Posterior cingulate gyrus (tissue), 11 donors: ENCODE measurements at places on chromosomes 11 and 22.

- no peak for DNase-seq
Observed at GRCh38 chr11:10377183-10377582, 72.3 kb downstream of the ADM start.

DNA sequence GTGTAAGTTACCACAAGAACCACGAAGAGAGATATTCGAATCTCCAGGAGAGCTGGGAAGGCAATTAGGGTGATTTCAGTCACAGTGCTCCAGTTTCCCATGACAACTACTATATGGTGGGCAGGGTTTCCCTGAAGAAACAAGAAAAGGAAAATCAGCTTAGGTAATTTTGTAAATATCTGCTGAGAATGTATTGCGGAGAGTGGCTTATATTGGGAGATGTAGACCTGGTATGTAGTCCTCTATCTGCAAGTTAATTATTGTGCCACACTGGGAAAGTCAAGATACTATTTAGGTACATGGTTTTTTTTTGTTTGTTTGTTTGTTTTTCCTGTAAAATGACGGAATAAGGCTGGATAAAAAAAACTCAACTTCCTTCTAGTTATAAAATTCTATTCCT is at the start of gene OR6M1:
TSS of gene OR6M1 (minus strand) at position 101 of the 400 bp plus-strand sequence. CDS start at position 101, 0 bp downstream.
- no peak for DNase-seq

- DNase-seq = no peak
Observed at GRCh38 chr11:33434294-33434693, 177.1 kb downstream of the HIPK3 start.

- DNase-seq = peak; percentile 89
Observed at GRCh38 chr11:86627776-86628455, 44.5 kb downstream of the ME3 start.

DNA sequence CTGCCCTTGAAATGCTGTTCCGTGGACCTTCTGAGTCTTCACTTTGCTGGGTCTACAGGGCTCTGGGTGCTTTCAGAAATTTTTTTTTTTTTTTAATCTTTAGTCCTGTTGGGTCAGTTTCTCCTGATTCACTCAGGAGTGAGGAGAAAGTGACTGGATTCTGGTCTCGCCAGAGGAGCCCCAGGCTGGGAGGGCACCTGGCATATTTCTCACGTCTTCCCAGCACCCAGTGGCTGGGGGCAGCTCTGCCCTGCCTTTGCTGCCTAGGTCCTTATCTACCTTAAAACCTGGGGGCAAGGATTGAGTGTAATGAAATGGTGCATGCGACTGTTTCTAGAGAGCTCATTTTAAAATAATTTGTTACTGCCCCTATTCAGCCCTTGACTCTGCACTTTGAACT is 23.3 kb downstream of the SAMM50 start:
- peak; percentile 34 for DNase-seq

DNA sequence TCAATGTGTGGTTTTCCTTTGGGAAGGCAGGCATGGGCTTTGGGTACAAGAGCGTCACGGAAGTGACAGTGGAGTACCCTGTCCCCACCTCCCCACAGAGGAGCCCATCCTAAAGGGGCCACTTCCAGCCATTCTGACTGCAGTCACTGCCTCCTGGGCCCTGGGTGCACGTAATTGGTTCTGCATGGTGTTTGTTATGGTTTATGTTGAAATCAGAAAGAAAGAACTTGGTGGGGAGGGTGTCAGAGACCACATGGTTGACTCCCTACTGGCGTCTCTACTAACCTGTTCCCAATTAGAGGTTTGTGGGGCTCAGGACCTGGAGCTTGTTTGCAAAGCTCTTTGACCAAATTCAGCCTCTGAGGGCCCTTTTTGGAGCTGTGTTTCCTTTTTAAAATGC is 40.8 kb downstream of the RIBC2 start:
- no peak for DNase-seq

DNA sequence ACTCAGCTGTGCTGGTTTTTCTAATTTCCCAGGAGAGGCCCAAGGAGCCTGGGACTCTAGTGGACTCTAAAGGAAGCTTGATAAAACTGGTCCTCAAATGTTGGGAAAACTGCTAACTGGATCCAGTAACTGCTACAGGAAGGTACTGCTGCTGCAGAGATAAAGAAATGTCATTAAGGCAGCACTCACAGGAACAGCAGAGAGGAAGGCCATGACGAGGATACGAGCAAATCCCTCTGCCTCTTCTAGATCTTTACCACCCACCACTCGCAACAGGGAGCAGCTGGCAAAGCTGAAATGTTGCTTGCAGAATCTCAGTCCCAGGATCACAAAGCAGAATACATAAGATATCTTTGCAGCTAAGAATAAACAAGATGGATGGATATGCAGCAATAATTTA is 23.5 kb downstream of the TTC28 start:
- DNase-seq = no peak

DNA sequence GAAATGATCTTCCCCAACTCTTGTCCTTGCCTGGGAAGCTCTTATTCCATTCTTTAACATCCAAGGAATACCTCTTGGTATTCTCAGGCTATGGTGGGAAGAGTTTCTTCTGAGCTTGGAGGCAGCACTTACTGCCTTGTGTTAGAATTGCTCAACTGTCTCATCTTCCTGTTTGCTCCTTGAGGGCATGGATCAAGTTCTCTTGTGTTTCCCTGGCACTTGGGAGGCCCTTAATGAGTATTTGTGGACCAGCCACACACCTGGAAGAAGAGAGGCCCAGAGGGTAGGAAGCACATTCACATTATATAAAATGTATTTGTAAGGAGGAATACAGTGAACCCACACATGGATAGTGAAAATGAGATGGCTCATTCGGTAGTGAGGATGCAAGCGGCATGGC is 3.4 kb upstream of the SORL1-AS1 start:
- DNase-seq = no peak

DNA sequence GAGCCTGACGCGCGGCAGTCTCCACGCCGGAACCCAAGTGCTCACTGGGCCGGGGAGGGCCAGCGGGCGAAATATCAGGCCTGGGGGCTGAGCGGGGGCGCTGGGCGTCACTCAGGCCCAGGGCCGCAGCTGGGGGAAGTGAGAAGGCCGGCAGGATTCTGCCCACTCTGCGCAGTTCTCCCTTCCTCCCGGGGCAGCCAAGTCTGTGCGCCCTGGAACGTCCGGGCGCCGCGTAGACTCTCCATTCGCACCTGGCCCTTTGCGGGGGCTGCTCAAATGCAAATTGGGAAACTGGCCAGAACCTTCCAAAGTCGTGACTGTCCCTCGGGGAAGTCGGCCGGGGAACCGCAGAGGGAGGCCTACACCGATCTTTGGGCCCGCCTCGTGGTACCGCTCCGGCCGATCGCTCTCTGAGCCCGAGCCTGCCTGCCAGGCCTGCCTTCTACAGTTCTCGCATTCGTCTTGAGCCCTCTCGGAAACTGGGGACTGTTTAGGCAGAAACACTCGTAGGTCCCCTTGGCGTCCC is 2.2 kb upstream of the SLC6A5 start:
- no peak for DNase-seq

GRCh38 chr11:60428517-60428916 is 855 bp upstream of the MS4A5 start:
- DNase-seq = no peak

DNA sequence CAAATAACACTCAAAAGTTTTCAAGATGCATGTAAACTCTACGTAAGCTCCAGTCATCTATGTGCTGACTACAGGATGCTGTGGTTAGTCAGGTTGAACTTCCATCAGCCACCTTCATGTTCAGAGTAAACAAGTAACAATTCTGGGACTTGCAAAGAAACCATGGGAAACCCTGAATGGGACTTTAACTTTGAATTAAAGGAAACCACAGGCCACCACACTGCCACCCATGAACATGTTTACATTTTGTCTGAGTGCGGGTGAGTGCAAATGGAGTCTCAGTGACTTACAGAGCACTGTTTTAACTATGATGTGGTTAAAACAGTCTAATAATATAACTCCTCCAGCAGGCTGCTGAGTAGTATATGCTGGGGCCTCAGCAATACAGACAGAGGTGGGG is 12.9 kb upstream of the SYTL2 start:
- DNase-seq = no peak

DNA sequence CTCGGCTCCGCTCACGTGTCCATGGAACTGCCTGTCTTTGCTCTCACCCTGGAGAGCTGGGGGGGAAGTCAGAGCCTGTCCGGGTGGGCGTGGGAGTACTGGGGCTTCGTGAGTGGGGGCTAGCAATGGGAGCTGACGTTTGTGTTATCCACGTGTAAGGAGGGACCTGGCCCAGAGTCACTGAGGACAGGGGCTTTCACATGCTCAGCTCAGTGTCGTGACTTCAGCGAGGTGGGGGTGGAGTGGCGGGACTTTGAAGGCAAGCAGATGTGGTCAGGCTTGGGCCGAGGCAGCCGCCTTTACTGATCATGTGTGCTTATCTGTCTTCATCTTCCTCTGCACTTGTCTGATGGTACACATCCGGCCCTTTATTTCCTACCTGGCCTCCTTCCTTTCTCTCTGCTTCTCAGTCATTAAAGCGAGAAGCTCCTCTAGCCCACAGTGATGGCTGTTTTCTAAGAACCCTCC is 113.1 kb upstream of the NNMT start:
- DNase-seq = no peak

GRCh38 chr11:115498354-115498753 is 5.9 kb downstream of the CADM1 start:
- no peak for DNase-seq

DNA sequence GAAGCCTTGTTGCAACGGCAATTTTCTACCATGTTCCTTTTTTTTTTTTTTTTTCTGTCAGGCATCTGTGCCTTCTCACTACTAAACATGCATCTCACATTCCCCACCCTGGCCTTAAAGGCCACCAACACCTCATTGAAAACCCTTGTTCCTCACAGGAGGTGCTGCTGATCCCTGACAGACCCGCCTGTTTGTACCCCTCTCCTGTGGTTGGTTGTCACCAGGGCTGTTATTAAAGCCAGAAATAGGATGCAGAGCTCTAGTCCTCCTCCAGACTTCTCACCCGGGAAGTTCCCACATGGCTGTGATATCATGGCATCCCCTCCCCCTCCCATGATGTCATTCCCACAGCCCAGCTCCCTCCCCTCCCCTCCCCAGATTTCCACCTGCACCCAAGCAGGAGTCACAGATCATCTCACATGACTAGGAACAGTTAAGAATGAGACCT is 302.8 kb upstream of the NCAM1 start:
- DNase-seq = no peak

DNA sequence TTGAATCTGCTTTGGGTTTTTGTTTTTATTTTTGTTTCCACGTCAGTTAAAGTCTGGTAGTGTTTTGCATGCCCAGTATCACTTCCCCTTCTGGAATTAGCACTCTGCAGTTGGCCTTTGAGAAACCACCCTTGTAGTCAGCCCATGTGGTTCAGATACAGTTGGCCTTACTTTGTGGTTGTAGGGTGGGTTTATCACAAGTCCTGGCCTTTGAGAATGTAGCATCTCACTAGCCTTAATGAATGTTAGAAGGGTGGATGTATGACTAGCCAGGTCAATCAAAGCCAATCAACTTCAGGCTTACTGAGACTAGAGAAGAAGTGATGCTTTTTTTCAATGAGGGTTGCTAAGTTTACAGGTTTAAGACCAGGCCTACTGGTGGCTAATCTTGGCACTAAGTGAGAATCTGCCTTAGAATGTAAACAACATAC is 19.8 kb downstream of the ARL14EP start:
- no peak for DNase-seq

- DNase-seq = no peak
Observed at GRCh38 chr22:39518144-39518786, 2.1 kb upstream of the ATF4 start.

GRCh38 chr11:95232666-95233065 is 1.7 kb upstream of the SESN3 start:
- no peak for DNase-seq
